ENCODE measurements at places on chromosomes 13 and 19.

DNA sequence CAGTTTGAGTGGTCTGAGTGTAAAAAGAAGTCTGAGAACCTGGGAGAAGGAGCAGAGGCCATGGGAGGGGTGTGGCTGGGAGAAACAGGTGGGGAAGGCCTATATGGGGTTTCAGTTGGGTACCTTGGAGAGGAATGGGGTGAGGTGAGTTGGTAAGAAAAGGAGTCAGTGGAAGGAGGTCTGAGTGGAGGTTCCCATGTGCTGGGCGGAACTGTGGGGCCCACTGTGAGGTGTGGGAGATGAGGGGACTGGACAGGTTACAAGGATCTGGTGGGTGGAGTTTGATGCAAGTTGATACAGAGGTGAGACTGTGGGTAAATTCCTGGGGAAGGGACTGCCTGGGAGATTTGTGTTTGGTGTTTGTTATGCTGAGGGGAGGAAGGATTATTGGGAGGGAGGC is 2.1 kb downstream of the ZNF574 start:
- no peak for DNase-seq

GRCh38 chr13:34696741-34697140 is 245.3 kb upstream of the NBEA start:
- no peak for DNase-seq

GRCh38 chr13:35179494-35179893 is 237.4 kb downstream of the NBEA start:
- DNase-seq, result no peak

DNA sequence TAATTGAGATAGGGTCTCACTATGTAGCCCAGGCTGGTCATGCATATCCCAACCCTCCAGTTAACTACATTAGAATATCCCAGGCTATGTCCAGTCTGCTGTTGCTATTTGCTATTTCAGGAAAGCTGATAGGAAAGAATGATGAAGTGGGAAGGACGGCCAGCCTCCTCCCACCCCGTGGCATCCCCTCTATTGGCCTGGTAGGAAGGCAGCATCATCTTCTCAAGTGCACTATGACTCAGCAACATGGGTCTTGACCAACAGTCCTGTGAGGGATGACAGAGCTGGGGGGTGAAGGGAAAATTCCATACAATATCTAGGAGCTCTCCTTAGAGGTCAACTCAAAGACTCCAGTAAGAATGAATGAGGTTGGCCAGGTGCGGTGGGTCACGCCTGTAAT is 48.0 kb upstream of the ABCC4 start:
- DNase-seq, result no peak

GRCh38 chr19:38374332-38375097 is at the start of gene PSMD8:
PSMD8 (plus strand) TSS chr19:38374571; CDS start chr19:38374602, 31 bp downstream.
- peak; percentile 100 for DNase-seq

DNA sequence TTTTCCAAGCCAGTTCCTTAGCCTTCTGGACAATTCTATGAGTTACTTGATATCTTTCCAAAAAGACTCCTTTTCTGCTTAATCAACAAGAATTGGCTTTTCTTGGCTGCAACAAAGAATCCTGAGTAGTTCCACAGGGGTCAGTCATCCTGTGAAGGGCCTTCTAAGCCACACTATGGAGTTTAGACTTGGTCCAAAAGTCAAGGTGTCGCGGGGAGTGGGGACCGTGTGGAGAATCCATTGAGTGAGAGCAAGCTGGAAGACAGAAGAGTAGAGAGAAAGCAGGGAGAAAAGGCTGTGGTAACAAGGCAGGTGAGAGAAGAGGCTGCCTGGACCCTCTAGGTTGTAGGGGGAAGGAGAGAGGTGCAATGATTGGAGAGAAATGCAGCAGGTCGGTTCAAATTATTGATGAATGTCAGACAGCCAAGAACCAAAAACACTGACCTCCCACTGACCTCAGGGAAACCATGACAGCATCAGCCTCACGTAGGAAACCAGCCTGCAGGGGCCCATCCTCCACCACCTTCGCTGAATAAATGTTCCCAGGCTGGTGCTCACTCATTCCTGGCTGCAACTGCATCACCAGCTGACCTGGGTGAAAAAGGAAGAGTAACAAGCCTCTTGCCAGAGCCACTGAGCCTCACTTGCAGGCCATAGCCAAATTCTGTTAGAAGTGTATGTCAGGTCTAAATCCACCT is 7.1 kb upstream of the IFT88 start:
- no peak for DNase-seq

DNA sequence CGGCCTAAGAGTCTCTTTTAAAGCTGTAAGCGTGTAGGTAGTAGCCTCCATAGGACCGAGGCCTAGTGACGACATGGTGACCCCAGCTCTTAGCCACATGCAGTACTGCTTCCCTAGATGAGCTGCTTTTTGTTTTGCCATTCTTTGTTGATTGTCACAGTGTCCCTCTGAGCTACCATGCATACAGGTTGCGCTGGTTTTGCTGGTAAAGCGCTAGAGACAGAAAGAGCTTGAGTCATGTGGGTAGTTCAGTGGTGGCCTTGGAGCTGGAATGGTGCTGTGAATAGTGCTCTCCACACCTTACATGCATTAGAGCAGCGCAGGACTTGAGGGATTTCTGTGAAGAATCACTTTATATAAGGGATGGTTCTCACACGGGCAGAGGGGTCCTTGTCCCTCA is 5.1 kb downstream of the HNRNPM start:
- no peak for DNase-seq

DNA sequence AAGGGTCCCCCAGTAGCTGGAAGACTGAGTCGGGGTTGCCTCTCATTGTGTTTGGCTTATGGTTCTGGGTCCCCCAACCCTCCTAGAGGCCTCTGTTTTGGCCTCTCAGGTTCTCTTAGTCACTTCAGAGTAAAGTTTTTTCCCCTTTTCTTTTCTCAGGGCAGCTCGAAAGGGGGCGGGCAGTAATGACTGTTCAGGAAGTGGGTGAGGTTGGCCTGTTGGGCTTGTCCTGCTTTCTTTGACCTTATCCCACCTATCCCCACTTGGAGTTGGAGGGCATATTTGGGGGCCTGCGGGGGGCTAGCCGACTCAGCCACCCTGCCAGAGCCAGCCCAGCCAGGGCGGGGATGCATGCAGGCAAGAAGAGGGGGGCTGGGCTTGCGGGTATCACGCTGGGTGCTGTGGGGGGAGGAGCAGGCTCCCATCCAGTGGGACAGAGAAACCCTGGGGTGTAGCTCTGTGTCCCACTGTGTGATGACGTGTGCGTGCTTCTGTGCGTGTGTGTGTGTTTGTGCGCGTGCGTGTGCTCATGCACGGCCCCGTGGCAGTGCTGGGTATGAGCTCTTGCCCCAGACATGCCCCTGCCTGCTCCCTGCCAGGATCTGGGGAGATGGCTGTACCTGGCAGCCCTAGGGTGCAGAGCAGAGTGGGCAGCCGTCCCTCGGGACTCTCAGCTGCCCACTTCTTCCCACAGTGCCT is 1.4 kb downstream of the CIC start:
- DNase-seq, result peak; percentile 81

DNA sequence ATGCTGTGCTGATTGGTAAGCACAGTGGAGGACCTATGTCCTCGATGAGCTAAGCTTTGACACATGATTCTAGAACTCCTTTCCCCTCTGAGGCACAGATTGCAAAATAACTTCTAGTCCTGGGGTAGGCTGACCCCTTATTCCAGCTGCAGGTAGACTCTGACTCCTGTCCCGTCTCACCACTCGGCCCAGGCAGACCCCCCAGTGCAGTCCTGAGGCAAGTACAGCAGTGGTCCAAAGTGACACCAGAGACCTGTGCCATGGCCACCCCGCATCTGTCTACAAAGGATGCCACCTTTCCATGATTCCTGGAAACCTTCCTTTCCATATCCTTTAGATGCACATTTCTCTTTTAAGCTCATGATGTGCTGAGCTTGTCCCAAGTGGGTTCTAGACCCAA is 482.5 kb downstream of the ZNF536 start:
- DNase-seq, result no peak

DNA sequence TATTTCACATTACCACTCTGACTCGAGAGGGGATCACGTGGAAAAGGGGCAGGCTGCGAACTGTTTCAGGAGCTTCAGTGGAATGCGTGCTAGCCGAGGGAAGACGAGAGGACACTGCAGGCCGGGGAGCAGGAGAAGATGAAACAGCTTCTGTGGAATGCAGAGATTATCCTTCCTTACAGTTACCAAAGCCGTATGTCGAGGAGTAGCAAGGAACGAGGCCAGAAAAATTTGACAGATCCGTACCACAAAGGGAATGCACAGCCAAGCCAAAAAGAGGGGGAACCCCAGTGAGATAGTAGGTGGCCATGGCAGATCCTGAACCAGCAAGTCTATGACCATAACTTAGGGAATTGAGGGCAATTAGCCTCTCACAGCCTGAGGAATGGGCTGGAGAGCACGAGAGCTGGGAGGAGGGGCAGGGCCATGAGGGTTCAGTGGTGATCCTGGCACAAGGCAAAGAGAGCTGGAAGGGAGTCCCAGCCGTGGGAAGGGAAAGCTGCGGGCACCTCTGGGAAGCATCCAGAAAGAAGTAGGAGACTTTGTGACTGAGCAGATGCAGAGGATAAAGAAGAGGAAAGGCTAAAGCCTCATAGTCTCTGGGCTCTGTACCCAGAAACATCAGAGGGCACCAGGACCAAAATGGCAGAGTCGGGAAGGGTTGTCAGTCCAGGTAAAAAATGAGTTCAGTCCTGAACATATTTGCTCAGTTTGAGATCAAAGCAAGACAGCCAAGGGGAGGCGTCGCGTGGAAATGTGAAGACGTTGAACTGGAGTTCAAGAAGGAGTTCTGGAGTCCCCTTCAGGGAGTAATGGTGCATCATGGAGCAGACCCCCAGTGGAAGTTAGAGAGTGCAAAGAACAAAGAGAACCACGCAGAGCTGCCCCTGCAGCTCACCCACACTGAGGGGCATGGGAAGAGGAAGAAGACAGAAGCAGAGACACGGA is 5.1 kb downstream of the COL4A1 start:
- DNase-seq, result no peak

DNA sequence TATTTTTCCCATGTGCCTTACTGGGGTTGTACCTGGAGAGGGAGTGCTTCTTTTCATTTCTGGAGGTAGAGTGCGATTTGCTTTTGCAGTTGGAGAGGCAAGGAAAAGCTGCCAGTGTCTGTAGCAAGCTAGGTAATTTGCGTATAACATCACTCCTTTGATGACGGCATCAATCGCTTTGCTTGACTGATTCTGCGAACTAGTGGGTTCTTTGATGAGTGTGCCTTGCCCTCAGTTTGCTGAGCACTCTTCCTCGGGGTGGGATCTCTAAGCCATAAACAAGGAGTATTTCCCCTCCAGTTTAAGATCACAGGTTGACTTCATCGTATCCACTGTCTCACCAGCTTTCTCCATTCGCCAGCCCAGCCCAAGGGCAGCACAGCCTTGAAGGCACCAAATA is 344.5 kb downstream of the KCNRG start:
- DNase-seq, result no peak

DNA sequence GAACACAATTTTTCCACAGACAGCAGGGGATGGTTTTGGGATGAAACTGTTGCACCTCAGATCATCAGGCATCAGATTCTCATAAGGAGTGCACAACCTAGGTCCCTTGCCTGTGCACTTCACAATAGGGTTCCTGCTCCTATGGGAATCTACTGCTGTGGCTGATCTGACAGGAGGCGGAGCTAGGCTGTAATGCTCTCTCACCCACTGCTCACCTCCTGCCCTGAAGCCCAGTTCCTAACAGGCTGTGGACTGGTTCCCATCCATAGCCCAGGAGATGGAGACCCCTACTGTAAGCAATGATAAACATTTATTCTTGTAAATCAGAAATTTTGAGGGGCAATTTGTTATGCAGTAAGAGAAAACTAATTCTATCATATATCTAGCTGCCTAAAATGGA is 1234.7 kb downstream of the SLITRK1 start:
- no peak for DNase-seq

DNA sequence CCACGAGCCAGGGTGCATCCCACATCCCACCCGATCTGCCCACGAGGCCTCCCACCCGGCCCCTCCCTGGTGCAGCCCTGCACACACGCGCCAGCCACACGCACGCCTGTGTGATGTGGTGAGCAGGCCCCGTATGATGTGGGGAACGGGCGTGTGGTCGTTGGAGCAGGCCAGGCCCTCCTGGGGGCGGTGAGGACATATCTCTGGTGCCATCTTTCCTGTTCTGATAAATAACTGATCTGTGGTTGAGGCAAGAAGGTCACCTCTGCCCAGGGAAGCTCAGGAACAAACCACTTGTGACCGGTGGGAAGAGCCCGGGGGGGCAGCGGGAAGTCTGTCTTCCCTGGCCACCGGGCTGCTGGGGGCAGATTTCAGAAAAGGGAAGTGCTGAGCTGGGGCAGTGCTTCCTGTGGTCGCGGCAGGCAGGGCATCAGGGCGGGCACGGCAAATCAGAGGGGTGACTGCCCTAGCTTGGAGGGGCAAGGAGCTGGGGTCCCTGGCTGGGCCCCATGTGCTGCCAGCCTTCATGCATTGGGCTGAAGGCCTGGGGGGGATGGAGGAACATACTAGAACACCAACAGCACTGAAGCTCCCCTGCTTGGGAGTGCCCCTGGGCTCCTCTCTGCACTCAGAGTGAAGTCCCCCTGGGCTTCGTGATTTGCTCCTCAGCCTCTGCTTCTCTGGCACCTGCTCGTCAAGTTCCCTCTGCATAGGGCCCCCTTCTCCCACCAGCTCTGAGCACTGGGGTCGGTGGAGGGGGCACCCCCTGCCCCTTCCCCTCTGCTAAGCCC is 35.2 kb upstream of the SLC7A10 start:
- no peak for DNase-seq

DNA sequence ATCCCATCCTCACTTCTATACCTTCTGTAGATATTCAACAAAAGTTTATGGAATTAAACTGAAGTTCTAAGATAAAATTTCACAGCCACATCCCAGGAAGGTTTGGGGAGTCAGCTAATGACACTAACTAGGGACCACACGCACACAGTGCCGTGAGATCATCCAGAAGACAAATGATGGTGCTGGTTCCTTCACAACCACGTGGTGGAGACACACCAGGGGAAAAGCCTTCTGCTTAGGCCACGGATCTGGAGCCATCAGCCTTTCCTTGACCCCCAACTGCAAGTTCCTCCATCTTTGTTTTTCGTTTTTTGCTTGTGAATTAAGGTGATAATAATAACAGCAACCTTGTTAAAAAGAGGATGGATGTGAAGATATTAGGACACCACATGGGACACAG is 241.6 kb upstream of the MAB21L1 start:
- DNase-seq, result no peak

GRCh38 chr13:29648760-29649159 is 53.3 kb upstream of the SLC7A1 start:
- no peak for DNase-seq
